Heart left ventricle (tissue), 16 donors: ENCODE measurements at places on chromosomes 2 and 18.

DNA sequence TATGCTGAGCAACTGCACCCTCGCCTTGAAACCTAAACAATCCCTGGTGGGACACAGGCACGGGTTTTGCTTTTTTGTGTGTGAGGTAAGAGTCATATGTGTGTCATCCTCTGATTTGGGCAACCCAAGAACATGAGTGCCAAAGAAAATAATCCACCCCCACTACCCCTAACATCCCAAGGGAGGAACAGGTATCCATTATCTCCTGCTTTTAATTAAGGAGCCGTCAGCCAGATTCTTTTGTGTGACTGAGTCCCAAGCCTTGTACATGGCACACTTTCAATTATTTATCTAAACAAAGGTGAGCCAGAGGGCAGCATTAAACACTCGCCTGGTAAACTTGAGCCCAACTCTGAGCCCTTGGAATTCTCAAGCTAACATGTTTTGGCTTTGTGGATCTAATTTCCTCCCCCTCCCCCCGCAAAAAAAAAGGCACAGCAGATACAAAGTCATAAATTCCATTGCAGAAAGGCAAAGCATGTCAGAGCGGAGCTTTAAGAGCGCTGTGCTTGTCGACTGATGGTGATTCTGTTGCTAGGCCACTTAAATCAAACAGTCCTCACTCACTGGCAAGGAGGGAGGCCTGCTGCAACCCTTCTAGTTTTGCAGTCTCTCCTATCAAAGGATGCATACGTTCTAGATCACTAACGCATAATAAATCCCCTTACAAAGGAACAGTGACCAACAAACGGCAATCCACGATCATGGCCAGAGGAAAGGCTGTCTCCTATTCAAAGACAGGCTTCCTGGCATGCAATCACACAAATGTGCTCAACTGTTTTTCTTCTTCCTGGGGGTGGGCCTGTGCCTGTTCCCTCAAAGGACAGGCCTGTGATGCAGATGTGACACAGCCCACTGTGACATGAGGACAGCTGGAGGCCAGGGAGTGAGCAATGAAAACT lies 143.5 kb upstream of the LMAN1 start:
- no peaks in the 10 kb centered on the region for H3K27me3 ChIP-seq
- H3K27ac ChIP-seq: peak overlapping the region; percentile 80
- H3K36me3 ChIP-seq: no peaks in the 10 kb centered on the region
- no peak for DNase-seq

GRCh38 chr18:48228301-48228715 lies 180.9 kb downstream of the ZBTB7C start:
- peak; percentile 33 for DNase-seq
- peak overlapping the region; percentile 59 for H3K27ac ChIP-seq
- H3K4me3 ChIP-seq: no peak overlapping the region
- H3K36me3 ChIP-seq: no peaks in the 10 kb centered on the region
- H3K27me3 ChIP-seq: no peaks in the 10 kb centered on the region

DNA sequence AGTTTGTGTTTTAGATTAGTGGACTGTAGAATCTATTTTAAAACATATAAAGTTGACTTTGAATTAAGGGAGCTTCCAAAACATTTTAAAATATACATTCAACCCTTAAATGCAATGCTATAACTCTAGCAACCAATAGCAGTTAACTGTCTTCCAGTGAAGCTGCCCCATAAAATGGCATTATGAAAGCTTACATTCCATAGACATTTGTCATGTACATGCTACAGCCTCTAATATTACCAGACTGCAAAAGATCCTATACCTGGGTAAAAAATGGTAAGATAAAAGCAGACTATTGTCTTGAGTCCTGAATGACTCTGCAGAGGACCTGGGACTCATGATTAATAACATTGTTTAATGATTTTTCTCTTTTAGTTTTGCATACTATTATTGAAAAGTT lies 489.4 kb downstream of the LRP1B start:
- no peaks in the 10 kb centered on the region for H3K36me3 ChIP-seq
- DNase-seq: no peak
- H3K27me3 ChIP-seq: no peaks in the 10 kb centered on the region
- H3K27ac ChIP-seq: no peak overlapping the region

DNA sequence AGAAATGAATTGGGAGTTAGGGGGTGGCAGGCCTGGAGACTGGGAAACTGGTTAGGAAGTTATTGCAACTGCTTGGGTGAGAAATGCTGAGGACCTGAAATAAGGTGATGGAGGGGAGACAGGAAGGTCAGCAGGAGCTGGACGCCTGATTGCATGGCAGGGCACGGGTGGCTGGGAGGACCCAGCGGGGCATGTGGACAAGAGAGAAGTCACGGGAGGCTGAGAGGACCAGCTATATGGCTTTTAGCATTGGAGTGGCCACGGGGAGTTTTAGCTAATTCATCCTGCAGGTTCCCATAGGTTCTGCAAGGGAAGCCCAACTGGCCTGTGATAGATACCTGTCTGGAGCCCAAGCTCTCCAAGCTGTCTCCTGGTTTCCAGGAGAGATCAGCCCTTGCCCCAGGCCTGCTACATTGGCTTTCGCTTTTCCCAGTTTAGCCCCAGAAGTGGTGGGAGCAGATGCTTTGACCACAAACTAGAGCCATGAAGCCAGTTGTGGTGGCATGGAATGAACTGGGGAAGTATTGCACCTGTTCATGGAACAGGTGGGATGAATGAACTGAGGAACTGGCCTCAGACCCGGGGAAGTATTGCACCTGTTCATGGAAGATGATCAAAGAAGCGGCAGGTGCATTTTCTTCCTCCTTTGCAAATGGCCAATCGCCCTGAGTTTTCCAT lies 93.6 kb upstream of the TAF1B start:
- no peak overlapping the region for H3K27ac ChIP-seq
- no peak for DNase-seq
- H3K27me3 ChIP-seq: no peaks in the 10 kb centered on the region

GRCh38 chr2:172977270-172978062 lies 98.2 kb upstream of the MAP3K20 start:
- DNase-seq: no peak
- peaks cover 9% of the 10 kb centered on the region for H3K4me1 ChIP-seq
- H3K36me3 ChIP-seq: no peaks in the 10 kb centered on the region
- H3K27ac ChIP-seq: no peak overlapping the region
- H3K27me3 ChIP-seq: no peaks in the 10 kb centered on the region

DNA sequence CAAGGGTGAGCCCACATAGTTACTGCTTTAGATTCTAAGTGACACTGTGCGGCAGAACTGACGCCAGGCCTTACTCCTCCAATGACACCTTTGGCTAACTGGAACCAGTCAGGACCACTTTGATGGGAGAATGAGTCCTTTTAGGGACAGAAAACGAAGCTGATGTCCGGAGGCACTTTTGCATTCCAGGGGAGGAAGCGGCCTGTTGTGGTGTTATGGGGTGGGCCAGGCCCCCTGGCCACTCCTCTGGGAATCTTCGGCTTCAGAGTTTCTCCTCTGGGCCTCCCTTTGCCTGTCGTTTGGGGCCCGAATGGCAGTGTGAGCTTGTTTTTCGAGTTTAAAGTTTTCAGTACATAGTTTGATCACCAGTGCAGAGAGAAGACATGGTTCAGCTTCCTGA lies 65.9 kb downstream of the MBP start:
- no peak overlapping the region for H3K4me3 ChIP-seq
- H3K27me3 ChIP-seq: no peaks in the 10 kb centered on the region
- H3K4me1 ChIP-seq: peaks cover 41% of the 10 kb centered on the region
- H3K27ac ChIP-seq: peak overlapping the region; percentile 71
